ENCODE measurements at places on chromosomes 7 and 10. TPM values are rescaled to one million over a fixed set of nuclear protein-coding genes. Genes with fewer than 3 reads are reported as not detected.

DNA sequence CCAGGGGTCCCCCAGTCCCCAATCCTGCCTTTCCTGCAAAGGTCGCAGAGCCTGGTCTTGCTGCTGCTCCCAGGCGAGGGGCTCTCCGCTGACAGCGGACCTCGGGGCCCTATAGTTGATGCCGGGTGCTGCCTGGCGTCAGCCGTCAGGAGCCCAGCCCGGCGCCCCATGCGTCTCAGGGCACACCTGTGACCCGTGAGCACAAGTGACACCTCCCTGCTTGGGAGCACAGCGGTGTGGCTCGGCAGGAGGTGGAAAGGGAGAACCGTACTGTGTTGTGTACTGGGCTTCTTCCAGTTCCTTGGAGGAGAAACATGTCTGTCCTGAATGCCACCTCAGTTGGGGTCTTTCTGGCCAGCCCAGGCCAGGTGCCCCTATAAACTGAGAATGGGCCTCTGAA, 56.7 kb downstream of the LHPP start:
- H3K27me3 ChIP-seq = no peaks in the 10 kb centered on the region
- no peak for DNase-seq
- no peak overlapping the region for H3K4me3 ChIP-seq
- no peak overlapping the region for H3K27ac ChIP-seq
- H3K36me3 ChIP-seq = no peaks in the 10 kb centered on the region

DNA sequence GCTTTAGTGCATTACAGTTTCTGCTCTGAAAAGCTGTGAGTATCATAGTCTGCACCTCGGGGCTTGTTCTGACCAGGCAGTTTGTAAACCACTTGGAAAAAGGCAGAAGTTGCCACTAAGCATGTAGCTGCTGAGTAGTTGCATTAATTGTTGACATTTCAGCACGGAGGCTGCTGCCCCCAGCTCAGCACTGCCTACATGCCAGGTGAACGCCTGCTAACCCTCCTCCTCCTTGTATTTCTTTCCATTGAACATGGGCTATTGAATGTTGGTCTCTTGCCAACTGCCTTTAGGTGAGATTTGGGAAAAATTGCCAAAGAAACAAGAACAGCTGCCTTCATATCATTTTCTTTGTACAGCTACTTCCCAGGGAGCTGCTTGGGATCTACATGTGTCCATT, 164.2 kb downstream of the RAPGEF5 start:
- H3K27ac ChIP-seq = no peak overlapping the region
- no peaks in the 10 kb centered on the region for H3K36me3 ChIP-seq
- peaks cover 14% of the 10 kb centered on the region for H3K4me1 ChIP-seq
- no peaks in the 10 kb centered on the region for H3K27me3 ChIP-seq
- H3K4me3 ChIP-seq = peak overlapping the region; percentile 84

DNA sequence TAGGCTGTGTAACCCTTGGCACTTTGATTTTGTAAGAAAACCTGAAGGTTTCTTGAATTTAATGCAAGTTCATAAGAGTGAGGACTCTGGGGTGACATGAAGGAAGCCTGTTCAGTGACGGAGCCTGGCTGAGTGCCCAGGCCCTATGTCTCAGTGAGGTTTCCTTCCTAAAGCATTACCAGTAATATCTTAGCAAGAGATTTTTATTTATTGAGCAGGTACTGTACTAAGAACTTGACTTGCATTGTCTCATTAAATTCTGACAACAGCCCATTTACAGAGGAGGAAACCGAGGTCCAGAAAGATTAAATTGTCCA, 197.2 kb downstream of the HECW1 start:
- H3K4me1 ChIP-seq = peaks cover 2% of the 10 kb centered on the region
- H3K36me3 ChIP-seq = no peaks in the 10 kb centered on the region
- DNase-seq = no peak
- H3K4me3 ChIP-seq = no peak overlapping the region

DNA sequence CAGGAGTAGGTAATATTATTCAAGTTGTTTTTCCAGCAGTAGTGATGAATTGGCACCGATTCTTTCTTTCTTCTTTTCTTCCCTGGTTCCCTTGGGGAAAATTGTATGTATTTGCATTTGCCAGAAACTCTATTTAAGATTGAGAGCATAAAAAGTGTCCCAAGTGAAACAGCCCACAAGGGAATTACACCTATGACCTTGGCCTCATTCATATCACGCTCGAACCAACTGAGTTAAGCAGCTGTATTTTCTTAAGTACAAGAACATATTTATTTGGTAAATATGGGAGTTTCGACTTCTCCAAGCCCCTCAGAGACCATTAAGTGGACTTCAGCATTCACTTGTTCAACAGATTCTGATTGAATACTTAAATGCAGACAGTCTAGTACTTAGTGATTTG, 54.1 kb upstream of the MET start:
- no peaks in the 10 kb centered on the region for H3K4me1 ChIP-seq
- H3K27ac ChIP-seq = no peak overlapping the region
- DNase-seq = no peak
- no peaks in the 10 kb centered on the region for H3K36me3 ChIP-seq
- no peak overlapping the region for H3K4me3 ChIP-seq

DNA sequence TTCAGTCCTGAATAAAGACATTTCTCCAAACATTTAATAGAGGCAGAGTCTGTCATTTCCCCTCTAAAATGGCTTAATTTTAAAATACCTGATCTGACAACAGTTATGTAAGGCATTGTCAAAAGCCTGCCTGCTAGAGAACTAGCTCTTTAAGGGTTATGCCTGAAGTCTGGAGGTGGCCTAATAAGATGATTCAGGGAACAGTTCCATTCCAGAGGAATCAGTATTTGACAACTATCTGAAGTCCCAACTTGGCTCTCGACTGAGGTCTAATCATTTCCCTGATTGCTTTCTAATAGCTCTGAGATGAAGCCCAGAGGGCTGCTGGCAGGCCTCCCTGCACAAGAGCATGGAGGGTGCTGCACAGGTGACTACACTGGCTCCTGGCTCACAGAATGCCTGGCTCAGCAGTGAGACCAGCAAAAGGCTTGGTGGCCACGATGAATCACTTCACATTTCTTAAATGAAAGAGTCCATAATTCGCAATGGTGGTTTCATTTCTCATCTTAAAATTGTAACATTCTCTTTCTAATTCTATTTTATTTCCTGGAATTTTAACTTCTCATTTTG, 509.6 kb upstream of the POM121L12 start:
- no peaks in the 10 kb centered on the region for H3K27me3 ChIP-seq
- DNase-seq = no peak
- no peaks in the 10 kb centered on the region for H3K4me1 ChIP-seq
- no peak overlapping the region for H3K4me3 ChIP-seq

- no peak overlapping the region for H3K4me3 ChIP-seq
- H3K27me3 ChIP-seq = no peaks in the 10 kb centered on the region
- no peak for DNase-seq
- no peak overlapping the region for H3K27ac ChIP-seq
- peaks cover 21% of the 10 kb centered on the region for H3K36me3 ChIP-seq
Observed at GRCh38 chr7:127858915-127859189, 172.4 kb downstream of the LRRC4 start.

- no peaks in the 10 kb centered on the region for H3K36me3 ChIP-seq
- DNase-seq = no peak
- no peak overlapping the region for H3K4me3 ChIP-seq
- H3K27ac ChIP-seq = no peak overlapping the region
- H3K27me3 ChIP-seq = no peaks in the 10 kb centered on the region
- H3K4me1 ChIP-seq = no peaks in the 10 kb centered on the region
Observed at GRCh38 chr10:132551808-132552130, 14.2 kb downstream of the INPP5A start.

GRCh38 chr7:11297126-11297625, 323.5 kb downstream of the PHF14 start:
- no peaks in the 10 kb centered on the region for H3K36me3 ChIP-seq
- no peak overlapping the region for H3K27ac ChIP-seq
- H3K27me3 ChIP-seq = no peaks in the 10 kb centered on the region
- H3K4me1 ChIP-seq = no peaks in the 10 kb centered on the region
- no peak overlapping the region for H3K4me3 ChIP-seq

DNA sequence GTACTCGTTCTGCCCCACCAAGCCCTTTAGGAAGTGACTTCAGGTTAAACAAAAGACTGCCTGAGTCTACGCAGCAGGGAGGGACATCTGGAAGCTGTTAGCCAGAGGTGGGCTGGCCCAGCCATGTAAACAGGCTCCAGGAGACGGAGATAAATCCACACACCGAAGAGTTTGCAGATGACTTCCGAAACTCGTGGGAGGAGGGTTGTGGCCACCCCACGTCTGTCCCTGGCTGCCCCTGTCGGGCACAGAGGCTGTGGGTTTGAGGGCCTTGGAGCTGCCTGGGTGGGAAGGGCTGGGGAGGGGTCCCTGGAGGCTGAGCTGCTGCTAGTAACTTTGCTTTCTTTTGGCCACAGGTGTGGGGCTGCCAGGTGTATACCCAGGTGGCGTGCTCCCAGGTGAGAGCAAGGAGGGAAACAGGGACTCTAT, 15.6 kb downstream of the ELN start:
- peak; percentile 85 for DNase-seq
- no peak overlapping the region for H3K4me3 ChIP-seq
- H3K4me1 ChIP-seq = peaks cover 2% of the 10 kb centered on the region
- peak overlapping the region; percentile 73 for H3K27ac ChIP-seq

DNA sequence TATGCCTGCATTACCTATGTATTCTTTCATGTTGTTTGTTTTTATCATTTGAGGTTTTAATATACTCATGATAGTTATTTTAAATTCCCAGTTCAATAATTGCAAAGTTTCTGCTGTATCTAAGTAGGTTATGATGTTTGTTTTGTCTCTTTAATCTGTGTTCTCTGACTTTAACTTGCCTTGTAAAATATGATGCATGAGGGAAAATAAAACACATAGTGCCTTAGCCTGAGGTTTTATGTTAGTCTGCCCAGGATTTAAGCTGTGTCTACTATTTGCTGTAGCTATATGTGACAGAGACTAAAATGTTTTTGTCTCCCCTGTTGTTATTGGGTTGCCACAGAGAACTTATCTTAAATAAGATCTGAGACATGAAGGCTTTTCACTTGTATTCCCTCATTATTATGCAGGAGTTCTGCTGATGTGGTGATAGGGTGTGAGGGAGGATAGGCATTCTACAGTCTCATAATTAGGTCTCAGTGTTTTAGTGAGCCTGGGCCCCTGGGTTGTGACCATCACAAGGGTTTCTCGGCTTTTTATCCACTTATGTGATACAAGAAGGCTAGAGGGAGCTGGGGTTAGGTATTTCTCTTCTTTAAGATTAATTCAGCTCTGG, 582.5 kb downstream of the CNTNAP2 start:
- no peak overlapping the region for H3K4me3 ChIP-seq
- no peak for DNase-seq

GRCh38 chr7:129721068-129721467, 109.5 kb downstream of the NRF1 start:
- no peaks in the 10 kb centered on the region for H3K27me3 ChIP-seq
- H3K4me3 ChIP-seq = no peak overlapping the region
- no peaks in the 10 kb centered on the region for H3K4me1 ChIP-seq
- H3K27ac ChIP-seq = no peak overlapping the region
- DNase-seq = no peak
- peaks cover 63% of the 10 kb centered on the region for H3K36me3 ChIP-seq

- no peak for DNase-seq
- peaks cover 18% of the 10 kb centered on the region for H3K4me1 ChIP-seq
- H3K27me3 ChIP-seq = no peaks in the 10 kb centered on the region
Observed at GRCh38 chr10:79028056-79028430, 40.7 kb upstream of the ZMIZ1 start.

- no peak for DNase-seq
- no peak overlapping the region for H3K27ac ChIP-seq
- H3K27me3 ChIP-seq = no peaks in the 10 kb centered on the region
Observed at GRCh38 chr10:113644185-113645120, 19.4 kb downstream of the NRAP start.

DNA sequence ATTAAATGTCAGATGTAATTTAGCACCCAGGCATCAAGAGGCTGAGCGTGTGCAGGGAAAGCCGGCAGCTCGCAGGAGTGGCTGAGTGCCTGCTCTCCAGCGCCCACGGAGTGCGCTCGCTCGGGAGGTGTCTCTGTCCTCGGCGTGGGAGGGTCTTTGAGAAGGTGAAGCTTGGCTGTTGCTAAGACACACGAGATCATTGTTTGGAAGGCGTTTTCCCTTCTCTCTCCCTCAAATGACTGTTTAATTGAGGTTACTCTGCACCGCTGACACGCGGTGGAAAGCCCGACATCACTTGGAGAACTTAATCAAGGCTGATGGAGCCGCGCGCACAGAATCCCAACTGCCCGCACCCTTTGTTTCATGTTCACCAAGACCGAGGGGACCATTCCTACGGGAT, 414.6 kb downstream of the DNAJB6 start:
- H3K27ac ChIP-seq = no peak overlapping the region
- H3K27me3 ChIP-seq = no peaks in the 10 kb centered on the region
- no peak overlapping the region for H3K4me3 ChIP-seq
- H3K4me1 ChIP-seq = no peaks in the 10 kb centered on the region
- no peaks in the 10 kb centered on the region for H3K36me3 ChIP-seq

DNA sequence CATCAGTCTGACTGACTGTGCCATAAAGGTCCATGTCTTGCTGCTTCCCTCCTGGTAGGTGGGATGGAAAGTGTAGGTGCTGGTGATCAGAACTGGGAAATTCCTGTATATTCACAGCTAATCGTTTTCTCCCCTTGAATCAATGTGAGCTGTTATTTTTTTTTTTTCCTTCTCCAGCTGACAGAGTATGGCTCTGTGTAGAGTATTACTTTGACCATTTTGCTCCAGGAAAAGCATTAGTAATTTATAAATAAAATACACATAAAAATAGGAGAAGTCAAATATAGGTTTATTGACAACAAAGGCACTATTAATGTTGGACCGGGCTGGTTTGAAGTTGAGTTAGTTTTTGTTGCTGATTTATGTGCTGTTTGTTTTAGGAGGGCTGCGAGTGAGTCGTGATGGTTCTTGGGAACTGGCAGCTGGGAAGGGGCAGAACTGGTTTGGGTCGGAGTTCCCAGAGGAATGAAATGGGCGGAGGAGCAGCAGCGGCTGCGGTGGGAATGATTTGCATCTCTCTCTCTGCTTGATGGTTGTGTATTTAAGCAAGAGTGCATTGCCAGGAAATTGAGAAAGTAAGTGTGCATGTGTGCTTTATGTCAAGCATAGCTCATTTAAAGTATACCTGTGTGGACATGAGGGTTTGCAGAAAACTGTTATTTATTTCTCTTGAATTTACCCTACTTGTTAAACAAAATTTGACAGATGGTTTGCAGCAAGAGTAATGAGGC, 80.9 kb downstream of the LRMDA start:
- H3K27ac ChIP-seq = no peak overlapping the region
- H3K27me3 ChIP-seq = peaks cover 35% of the 10 kb centered on the region

Gene VSTM2A
- total RNA-seq = 0.12 TPM

Gene JAKMIP3
- 0.90 TPM for total RNA-seq

Gene SPDYE18
- total RNA-seq = not detected

Gene SLC39A12
- not detected for total RNA-seq

Gene LBX1
- total RNA-seq = not detected

Gene FEZF1
- total RNA-seq = 0.41 TPM

Gene CYP3A7
- total RNA-seq = not detected
